Activated CD8-positive, alpha-beta T cell treated with anti-CD3 and anti-CD28 coated beads for 36 hours (primary cell): ENCODE measurements at places on chromosomes 6 and 20. TPM values are rescaled to one million over a fixed set of nuclear protein-coding genes. Genes with fewer than 3 reads are reported as not detected.

Gene PAX1
- total RNA-seq, result not detected

- no peak overlapping the region for H3K4me3 ChIP-seq
- H3K4me1 ChIP-seq, result no peaks in the 10 kb centered on the region
Measured at GRCh38 chr20:24691901-24692351, 222.5 kb downstream of the SYNDIG1 start.

DNA sequence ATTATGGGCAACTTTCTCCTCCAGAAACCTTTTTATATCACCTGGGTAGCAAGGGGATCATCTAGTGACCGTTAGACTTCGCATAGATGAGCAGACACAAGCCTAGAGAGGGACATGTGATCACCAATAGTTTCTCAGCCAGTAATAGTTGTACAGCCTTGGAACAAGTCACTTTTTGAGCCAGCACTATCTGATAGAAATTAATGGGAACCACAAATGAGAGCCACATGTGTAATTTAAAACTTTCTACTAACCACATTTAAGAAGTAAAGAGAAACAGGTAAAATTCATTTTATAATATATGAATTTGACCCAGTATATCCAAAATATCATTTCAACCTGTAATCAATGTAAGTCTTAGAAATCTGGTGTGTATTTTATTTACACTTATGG is 592 bp upstream of the CTNNBL1 start:
- peak overlapping the region; percentile 37 for H3K27ac ChIP-seq
- H3K4me1 ChIP-seq, result peaks cover 23% of the 10 kb centered on the region
- peaks cover 24% of the 10 kb centered on the region for H3K27me3 ChIP-seq

DNA sequence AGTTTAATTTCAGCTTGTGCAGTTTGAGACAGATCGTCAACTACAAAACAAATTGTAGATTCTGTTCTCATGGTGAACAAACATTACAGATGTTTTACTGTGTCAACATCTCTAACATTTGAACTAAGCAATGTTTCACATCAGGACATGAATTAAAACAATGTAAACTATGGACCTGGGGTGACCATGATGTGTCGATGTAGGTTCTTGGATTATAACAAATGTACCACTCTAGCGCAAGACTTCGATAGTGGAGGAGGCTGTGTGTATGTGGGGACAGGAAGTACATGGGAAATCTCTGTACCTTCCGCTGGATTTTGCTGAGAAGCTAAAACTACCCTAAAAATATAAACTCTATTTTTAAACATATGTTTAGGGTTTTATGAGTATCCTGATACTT is 17.1 kb downstream of the HIVEP2 start:
- no peaks in the 10 kb centered on the region for H3K27me3 ChIP-seq
- H3K36me3 ChIP-seq, result peaks cover 52% of the 10 kb centered on the region
- peak overlapping the region; percentile 97 for H3K27ac ChIP-seq
- H3K4me3 ChIP-seq, result peak overlapping the region; percentile 96
- H3K4me1 ChIP-seq, result peaks cover 62% of the 10 kb centered on the region

DNA sequence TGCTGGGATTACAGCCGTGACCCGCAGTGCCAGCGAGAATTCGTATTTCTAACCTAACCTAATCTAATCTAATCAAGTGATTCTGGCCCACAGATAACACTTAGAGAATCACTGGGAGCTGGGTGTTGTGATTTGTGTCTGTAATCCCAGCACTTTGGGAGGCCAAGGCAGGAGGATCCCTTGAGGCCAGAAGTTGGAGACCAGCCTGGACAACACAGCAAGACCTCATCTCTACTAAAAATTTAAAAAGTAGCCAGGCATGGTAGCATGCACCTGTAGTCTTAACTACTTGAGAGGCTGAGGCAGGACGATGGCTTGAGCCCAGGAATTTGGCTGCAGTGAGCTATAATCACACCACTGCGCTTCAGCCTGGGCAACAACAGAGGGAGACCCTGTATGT is 21.4 kb upstream of the NCOA3 start:
- no peaks in the 10 kb centered on the region for H3K36me3 ChIP-seq
- H3K4me3 ChIP-seq, result no peak overlapping the region
- H3K27me3 ChIP-seq, result no peaks in the 10 kb centered on the region
- H3K4me1 ChIP-seq, result peaks cover 24% of the 10 kb centered on the region
- no peak overlapping the region for H3K27ac ChIP-seq
- no peak for DNase-seq

GRCh38 chr6:45970326-45970725 is 45.3 kb downstream of the CLIC5 start:
- no peaks in the 10 kb centered on the region for H3K27me3 ChIP-seq
- H3K36me3 ChIP-seq, result no peaks in the 10 kb centered on the region
- H3K4me3 ChIP-seq, result no peak overlapping the region
- peaks cover 9% of the 10 kb centered on the region for H3K4me1 ChIP-seq

DNA sequence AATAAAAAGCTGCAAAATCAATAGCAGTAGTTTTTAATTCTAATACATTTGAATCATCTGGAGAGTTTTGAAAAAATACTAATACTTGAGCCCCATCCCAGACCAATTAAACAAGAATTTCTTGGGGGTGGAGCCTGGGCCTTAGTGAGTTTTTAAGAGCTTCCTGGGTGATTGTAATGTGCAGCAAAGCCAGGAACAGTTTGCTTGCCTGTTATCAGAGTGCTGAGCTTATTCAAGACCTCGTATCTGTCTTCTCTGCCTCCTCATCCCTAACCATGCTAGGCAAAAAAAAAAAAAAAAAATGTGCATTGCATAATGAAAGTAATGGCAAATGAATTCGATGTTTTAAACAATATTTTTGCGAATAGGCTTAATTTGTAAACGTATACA is 36.4 kb upstream of the MYB start:
- DNase-seq, result no peak
- H3K27ac ChIP-seq, result peak overlapping the region; percentile 95
- peak overlapping the region; percentile 27 for H3K4me3 ChIP-seq
- H3K27me3 ChIP-seq, result no peaks in the 10 kb centered on the region

DNA sequence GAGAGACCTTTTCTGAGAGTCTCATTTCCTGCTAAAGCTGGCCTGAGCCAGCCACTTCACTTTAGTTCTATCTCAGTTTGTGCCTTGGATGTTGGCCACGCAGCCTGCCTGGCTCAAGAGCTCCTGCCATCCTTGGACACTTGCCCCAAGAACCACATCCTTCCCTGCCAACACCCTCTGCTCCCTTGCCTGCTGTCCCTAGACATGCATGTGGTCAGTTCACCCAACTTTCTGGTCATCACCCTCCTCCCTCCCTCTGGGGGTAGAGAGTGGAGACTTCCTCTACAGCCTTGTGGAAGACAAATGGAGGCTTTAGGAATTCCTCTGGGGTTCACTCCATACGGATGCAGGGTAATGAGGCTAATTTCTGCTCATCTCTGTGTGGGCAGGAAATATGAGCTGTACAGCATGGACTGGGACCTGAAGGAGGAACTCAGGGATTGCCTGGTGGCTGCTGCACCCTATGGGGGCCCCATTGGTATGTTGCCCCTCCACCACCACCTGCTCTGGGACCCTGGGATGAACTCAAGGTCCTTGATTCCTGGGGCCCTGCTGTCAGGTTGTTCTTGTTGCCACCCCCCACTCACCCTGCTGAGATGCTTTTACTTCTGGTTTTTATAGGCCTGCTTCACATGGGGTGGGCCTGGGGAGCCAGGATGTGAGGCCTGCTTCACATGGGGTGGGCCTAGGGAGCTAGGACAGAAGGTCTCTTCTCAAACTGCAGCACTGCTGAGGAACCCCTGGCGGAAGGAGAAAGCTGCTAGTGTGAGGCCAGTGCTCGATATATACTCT is 13.8 kb upstream of the PTPRA start:
- no peak overlapping the region for H3K4me3 ChIP-seq
- H3K4me1 ChIP-seq, result peaks cover 4% of the 10 kb centered on the region
- H3K27me3 ChIP-seq, result no peaks in the 10 kb centered on the region
- no peak for DNase-seq
- H3K36me3 ChIP-seq, result peaks cover 4% of the 10 kb centered on the region

DNA sequence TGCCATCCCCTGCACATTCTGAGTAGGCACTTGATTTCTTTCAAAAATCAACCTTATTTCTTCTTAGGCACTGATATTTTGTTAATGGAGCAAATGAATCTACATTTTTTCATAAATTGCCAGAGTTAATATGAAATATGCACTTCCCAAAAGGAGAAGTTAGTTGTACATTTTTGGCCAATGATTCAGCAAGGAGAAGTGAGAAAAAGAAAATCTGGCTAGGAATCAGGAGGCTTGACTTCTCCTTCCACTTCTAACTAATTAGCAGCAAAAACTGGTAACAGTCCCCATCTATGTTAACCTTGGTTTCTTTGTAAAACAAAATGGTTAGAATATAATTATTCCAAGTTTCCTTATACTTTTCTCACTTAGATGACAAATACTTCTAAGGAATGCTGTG is 7.0 kb upstream of the DSE start:
- H3K36me3 ChIP-seq, result no peaks in the 10 kb centered on the region
- H3K4me1 ChIP-seq, result no peaks in the 10 kb centered on the region
- H3K27ac ChIP-seq, result no peak overlapping the region
- H3K27me3 ChIP-seq, result no peaks in the 10 kb centered on the region

GRCh38 chr20:29079769-29080690 is 2177.4 kb upstream of the DEFB115 start:
- peak; percentile 43 for DNase-seq
- H3K4me1 ChIP-seq, result no peaks in the 10 kb centered on the region
- peak overlapping the region; percentile 61 for H3K4me3 ChIP-seq
- H3K27me3 ChIP-seq, result no peaks in the 10 kb centered on the region

DNA sequence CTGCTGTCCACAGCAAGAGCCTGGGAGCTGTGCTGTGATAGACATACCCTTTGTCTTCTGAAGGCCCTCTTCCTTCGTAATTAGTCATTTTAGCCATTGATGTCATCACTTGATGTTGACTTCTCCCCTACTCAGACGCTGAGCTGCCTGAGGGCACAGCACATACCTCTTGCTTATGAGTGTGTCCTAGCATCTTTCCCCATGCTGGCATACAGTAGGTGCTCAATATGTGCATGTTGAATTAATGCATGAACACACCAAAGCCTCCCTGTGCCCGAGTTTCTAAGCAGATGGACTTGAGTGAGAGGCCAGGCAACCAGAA is 35.8 kb upstream of the FAM83D start:
- peaks cover 24% of the 10 kb centered on the region for H3K36me3 ChIP-seq
- H3K4me1 ChIP-seq, result peaks cover 60% of the 10 kb centered on the region
- no peaks in the 10 kb centered on the region for H3K27me3 ChIP-seq
- H3K27ac ChIP-seq, result peak overlapping the region; percentile 86
